ENCODE measurements at places on chromosomes 7 and 10.

- no peak for DNase-seq
These were observed 54.5 kb downstream of the ZNF33B start for GRCh38 chr10:42583828-42584227.

DNA sequence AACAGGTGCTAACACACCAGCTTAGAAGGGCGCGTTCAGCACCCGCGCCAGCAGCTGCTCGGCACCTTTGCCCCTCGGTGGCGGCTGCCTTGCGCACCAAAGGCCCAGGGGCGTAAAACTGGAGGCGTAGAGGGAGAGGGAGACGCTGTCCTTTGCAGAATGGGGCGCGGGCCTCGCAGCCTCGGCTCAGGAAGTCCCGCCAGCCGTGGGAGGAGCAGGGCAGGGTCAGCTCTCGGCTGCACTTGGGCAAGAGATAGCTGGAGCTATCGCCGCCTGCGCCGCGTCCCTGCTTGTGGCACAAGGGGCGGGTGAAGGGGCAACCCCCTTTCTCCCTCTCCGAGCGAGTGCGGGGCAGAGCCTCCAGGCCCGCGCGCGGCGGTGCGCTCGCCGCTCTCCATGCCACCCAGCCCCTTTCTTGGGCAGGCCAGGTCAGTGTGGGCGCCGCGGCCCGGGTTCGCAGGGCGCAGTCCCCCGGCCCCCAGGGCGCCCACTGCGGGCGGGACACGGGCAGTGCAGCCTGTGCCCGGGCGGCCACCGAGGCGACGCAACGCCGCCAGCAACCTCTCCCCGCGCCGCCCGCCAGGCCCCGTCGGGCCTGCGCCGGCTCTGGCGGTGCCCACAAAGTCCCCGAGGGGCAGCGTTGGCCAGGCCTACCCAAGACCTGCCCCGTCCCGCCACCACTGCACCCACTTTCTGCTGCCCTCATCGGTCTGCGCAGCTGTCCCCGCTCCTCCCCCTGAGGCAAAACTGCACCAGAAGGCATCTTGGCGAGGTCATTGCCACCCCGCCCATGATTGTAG lies 4.1 kb downstream of the NEUROD6 start:
- DNase-seq = no peak

GRCh38 chr7:155381852-155382801 lies 75.8 kb upstream of the EN2 start:
- no peak for DNase-seq

- DNase-seq = no peak
These were observed 83.3 kb downstream of the KAT6B start for GRCh38 chr10:74909670-74910069.

DNA sequence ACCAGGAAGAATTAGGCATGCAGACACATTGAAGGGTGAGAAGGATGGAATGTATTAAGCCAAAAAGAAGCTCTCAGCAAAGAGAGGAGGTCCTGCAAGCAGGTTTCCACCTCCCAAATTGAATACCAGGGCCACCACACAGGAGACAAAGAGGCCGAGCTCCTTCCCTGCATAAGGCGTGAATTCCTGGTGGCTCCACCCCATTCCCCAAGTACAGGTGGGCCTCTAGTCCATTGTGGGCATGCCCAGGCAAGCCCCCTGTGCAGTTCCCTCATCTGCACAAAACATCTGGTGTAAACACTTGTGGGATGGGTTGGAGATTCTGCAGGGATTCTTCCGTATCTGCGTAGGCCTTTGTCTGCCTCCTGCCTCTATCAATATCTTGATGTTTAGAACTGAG lies 817.5 kb downstream of the NRG3 start:
- no peak for DNase-seq

DNA sequence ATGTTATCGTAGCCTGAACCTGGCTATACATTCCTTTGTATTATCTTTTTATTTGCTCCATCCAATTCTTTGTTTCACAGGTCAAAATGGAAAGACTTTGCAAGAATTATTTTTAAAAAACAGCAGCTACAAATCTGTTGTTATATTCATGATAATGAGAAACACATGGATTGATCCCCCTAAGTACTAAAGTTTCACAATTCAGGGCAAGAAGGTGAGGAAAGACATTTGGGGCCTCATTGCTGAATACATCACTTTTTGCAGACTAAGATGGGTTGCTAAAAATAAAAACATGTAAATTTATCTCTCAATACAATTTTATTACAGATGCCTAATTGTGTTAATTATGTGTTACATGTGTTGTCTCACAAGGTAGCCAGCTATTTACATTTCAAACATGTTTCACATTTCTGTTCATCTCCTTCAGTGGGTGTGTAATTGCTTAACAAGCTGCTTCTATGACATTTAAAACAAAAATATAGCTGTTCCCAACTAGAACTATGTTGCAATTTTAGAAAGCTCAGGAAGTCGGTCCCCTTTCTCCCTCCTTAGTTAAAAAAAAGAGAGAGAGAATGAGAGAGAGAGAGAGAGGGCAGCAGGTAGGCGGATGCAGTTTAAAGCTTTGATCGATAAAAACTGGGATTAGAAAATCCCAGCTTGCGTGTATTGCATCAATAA lies 606.3 kb upstream of the FZD8 start:
- no peak for DNase-seq

DNA sequence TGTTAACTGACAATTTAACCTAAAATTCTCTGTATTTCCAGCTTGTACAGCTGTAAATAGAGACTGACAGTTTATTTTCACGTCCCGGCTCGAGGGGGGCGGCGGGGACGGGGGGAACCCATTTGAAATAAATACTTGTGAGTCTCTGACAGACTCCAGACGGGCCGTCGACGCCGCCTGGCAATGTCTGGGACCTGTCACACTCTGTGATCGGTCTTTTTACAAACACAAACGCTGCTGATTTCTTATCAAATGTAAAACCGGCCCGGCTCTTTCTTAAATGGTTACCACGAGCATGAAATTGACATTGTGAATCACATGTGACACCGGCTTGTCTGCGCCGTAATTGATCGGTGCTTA lies 57.0 kb downstream of the UNCX start:
- no peak for DNase-seq

- DNase-seq = no peak
These were observed 87.4 kb downstream of the COL26A1 start for GRCh38 chr7:101450064-101450463.

DNA sequence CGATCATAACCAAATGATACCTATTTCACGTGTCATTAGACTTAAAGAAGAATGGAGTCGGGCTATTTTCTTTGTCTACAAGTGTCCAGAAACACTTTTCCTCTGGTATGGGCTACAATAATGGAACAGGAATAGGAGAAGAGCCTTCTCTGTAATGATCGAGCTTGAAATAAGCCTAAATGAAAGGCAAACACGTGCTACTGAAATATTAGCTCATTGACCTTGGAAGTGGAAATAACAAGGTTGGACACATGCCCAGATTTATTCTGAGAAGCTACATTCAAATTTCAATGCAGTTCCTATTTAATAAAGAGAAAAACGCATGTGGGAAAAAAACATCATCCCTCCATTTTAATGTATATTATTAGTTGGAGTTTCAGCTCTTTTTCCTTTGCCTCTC lies 254.7 kb upstream of the PTER start:
- peak; percentile 22 for DNase-seq

DNA sequence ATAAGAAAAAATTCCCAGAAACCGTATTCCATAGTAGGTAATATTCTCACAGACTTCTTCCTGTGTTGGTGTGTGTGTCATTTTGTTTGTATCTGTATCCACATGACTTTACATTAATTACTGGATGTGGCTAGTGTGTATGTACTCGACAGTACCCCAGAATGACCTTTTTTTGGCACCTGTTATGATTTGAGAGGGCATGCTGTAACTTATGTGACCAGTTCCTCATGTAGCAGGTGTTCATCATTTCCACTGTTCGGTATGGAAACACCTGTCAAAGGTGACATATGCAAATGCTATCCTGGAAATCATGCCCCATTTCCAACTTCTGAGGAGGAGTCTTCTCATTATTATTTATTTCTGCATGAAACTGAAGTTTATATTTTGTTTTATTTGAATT lies 89.3 kb downstream of the ZMYND11 start:
- no peak for DNase-seq

GRCh38 chr10:110357252-110357780 lies 52.6 kb upstream of the SMNDC1 start:
- DNase-seq = no peak

DNA sequence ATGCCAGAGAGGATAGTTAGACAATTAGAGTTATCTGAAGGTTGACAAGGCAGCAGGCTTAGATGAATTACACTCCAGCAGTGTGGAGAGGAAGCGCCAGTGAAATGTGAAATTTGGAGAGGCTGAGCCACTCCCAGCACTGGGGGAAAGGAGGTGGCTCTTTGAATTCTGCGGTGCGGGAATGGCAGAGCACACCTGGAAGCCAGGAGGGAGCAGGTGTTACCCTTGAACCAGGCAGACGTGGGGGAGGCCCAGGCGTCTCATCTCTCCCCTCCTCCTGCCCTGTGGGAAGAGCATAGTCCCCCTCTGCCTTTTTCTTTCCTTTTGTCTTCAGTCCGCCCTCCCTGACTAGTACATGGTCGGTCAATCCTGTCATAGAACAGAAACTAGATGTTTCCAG lies 203.1 kb downstream of the DPP6 start:
- no peak for DNase-seq

GRCh38 chr10:35546824-35547225 lies 58.3 kb upstream of the GJD4 start:
- DNase-seq = no peak

DNA sequence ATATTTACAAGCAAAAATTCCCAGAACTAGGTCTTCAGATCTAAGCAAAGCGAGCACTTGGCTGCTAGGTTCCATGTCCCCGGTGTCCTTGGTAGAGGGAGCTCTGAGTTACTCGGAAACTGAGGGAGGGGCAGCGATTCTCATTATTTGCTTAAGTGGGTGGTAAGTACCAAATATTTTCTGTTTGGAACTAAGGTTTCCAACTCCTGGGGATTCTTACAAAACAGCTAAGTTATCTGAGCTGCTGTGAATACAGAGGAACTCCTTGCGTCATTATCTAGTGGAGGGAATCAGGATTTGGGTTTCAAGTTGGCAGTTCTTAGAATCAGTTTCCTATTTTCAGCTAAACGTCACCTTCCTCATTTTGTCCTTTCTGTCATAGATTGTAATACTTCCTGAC lies 76.8 kb upstream of the IKZF1 start:
- DNase-seq = no peak

DNA sequence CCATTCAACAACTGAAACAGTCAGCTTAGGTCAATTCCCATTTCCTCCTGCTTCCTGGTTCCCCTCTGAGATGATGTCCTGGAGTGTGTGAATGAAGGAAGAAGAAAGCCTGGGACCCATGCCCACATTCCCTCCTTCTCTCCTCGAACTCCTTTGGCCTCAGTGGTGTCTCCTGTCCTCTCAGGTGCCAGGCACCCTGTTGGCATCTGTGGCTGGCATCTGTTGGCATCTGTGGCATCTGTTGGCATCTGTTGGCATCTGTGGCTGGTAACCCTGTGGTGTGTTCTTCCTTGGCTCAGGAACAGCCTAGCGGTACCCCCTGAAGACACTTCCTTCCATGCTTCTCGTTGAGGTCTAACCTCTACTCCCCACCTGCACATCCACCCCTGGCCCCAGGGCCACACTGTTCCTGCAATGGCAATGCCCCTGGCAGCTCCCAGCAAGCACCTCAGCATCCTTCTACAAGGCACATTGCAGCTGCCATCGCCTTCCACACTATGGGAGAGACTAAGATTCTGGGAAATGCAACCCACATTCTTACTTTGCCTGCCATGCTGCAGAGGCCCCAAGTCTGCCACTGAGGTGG lies 114.4 kb upstream of the NEBL start:
- no peak for DNase-seq

DNA sequence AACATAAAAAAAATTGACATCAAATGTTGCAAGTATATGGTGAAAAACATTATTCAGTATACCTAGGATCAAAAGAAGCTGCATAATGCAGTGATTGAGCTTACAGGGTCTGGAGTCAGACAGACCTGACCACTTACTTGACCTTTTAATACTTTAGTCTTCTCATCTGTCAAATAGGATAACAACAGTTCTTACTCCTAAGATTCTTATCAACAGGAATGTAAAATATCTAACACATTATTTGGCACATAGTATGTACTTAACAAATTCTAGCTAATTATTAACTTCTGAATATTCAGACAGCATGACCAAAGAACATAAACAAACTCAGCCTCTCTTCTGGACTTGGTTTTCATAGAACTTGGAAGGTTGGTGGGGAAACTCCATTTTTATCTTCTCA lies 45.6 kb upstream of the PIP4K2A start:
- DNase-seq = no peak

DNA sequence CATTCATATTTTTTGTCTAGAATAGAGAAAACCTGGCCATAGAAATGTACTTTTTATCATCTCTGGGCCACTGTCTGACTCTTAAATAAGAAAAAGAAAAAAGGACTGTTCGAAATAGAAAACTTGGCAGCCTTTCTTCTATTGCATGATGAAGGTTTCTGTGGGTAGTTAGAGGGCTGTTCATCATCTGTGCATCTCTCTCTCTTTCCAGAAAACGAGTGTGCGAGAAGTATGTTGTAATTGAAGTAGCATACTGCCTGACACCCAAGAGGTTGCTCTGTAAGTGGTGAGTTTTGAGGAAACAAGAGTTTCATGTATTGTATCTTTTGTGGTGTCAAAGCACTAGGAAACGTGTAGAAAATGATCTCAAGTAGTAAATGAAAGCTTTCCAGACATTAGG lies 343.2 kb upstream of the TMEM229A start:
- DNase-seq = no peak

- no peak for DNase-seq
These were observed 13.4 kb downstream of the SGMS1 start for GRCh38 chr10:50610368-50610767.

GRCh38 chr7:10815546-10815945 lies 158.1 kb upstream of the PHF14 start:
- DNase-seq = no peak

DNA sequence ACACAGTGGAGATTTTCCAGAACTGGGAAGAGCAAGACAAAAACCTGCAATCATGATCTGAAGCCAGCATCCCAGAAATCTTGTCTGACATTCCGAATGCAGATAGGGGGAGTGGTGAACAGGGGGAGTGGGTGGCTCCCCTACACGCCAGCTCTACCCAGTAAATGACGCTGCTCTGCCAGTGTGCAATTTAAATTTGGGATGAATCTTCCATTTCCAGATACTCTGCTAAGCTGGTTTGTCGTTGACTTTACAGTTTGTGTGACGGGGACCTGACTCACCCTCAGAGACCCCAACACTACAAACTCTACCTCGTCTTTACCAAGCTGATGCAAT lies 68.7 kb upstream of the CAMK2B start:
- no peak for DNase-seq

DNA sequence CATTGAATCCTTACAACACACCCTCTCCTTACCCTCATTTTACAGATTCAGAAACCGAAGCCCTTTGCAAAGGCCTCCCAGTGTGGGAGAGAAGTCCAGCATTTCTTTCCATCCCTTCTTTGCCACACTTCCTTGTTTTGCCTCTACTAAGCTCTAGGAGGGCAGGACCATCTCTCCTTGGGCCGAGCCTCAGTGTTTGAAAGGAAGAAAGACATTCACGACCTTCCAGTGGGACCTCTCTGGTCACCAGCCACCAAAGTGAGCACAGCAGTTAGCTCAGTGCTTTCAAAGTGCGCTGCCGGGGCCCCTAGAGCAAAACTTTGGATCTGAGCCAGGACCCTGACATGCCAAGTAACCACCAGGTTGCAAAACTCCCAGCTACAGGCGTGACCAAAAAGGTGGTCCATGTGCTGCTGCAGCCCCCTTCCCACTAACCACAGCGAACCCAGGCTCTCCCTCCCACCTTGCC lies 12.4 kb downstream of the CTBP2 start:
- no peak for DNase-seq

Measured in NCI-H446 treated with DMSO at 0.1 percent for 48 hours (cell line).